Activated CD8-positive, alpha-beta memory T cell treated with anti-CD3 and anti-CD28 coated beads for 4 hours (primary cell): ENCODE measurements at places on chromosomes 16 and 17.

DNA sequence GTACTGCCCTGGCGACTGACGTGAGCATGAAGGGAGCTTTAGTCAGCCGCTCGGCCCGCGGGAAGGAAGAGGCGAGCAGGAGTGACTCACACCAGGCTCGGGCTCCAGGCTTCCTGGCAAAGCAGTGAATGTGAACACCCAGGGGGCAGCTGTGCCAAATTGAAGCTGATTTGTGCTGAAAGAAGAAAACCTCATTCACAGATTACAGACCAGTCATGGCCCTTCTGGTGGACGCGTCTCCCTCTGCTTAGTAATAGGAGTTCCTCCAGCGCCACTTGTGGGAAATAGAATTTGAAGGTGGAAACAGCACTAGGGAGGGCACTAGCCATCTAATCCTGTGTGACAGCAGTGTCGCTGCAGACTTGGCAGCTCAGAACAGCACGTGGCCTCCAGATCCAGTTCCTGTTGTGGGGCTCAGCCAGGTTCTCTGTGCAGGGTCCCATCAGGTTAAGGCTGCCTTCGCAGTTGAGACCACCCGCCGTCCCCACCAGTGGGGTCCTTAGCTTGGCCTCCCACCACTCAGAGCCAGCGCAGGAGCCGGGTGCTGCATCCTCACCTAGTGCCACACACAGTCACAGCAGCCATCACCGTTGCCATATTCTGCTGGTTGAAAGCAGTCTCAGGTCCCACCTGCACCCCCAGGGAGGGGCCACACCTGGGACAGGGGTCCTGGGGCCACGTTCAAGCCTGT lies 164.5 kb upstream of the CHMP6 start:
- DNase-seq = no peak

GRCh38 chr17:78366109-78366848 lies 6.4 kb upstream of the SOCS3 start:
- no peak for DNase-seq

DNA sequence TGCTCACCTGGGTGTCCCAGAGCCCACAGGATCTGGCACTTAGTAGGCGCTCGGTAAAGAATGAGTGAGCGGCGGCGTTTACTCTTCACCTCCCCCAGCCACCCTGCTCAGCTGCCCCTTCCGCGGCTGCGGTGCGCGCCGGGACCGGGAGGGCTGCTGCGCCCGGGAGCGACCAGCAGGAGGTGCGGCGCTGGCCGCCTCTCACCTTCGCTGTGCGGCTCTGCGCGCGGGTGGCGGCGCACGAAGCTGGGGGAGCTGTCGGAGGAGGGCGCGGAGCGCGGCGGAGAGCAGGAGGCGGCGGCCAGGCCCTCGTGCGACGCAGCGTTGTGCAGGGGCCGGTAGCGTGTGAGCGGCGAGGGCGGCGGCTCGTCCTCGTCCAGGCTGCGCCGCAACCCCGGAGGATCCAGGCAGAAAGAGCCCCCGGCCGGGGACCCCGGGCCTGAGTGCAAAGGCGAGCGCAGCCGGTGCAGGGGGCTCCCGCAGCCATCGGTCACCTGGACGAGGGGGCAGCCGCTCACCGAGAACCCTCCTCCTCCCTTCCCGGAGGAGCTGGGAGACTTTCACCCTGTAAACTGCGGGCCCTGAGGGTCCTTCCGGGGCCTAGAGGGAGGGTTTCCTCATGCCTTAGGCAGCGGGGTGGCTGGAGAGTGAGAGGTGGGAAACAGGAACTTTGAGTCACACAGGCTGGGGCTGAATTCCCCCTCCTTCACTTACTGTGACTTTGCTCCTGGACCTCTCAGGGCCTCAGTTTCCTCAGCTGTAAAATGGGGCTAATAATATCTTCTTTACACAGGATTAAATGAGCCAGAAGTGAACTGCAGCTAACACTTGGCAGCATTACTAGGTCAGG lies 12.5 kb downstream of the SAMD14 start:
- DNase-seq = no peak

GRCh38 chr16:69064764-69065313 lies 40.6 kb upstream of the HAS3 start:
- no peak for DNase-seq

GRCh38 chr16:50887500-50888298 lies 145.8 kb downstream of the CYLD start:
- DNase-seq = no peak

- peak; percentile 27 for DNase-seq
Measured at GRCh38 chr16:88815901-88816589, 4.3 kb upstream of the APRT start.

DNA sequence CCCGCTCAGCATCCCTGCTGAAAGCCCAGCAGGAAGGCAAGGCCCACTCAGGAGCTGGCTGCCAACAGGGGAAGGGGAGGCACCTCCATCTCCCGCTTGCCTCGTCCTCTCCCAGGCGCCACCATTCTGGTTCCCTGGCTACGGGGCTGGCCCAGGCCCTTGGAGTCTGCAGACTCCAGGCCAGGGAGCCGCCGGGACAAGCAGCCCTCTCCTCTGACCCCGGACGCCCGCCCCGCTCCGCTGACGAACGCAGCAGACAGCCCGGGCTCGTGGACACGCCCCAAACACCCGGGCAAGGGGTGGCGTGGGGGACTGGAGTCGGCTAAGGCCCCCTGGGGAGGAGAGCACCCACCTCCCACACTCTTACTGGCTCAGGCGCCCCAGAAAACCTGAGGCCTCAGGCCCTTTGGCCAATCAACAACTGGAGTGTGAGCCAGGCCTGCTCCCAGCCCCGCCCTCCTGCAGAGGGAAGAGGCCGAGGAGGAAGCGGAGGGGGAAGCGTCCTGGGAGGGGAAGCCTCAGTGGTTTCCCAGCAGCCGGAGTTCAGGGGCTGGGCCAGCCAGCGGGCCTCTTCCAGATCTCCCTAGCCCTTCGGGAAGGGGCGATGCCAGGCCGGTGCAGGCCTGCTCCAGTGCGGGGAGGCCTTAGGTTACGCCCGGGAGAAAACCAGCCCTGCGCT lies 4.2 kb downstream of the MNT start:
- DNase-seq = no peak

DNA sequence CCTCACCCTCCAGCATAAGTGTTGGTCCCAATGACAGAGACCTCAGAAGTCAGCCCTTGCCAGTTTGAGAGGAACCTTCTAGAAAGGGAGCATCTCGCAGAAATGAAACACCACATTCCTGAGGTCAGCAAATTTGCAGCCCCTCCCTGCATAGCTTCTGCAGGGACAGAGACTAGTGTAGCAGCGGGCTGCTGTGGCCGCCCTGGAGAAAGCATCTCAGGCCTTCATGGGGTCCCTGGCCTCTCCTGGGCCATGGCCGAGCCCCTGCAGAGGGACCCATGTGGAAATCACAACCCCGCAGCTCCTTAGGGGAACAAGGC lies 11.4 kb downstream of the HS3ST6 start:
- DNase-seq = no peak

DNA sequence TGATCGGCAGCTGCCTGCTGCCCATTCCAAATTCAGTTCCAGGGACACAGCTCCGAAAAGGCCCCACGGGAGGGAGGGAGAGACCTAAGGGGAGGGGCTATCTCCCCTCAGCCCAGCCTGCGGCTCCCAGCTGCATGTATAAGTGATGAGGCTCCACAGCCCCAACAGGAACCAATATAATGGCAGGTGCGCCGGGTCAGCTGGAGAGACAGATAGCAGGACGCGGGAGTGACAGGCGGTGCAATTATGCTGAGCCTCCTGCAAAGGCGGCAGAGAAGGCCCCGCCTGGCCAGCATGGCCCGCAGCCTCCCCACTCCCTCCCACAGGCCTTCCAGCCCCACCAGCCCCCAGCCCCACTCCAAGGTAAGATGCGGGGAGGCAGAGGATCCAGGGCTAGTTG lies 8.1 kb upstream of the C1QL1 start:
- DNase-seq = no peak
